CD4-positive, alpha-beta T cell (primary cell): ENCODE measurements at places on chromosomes 13 and 19.

DNA sequence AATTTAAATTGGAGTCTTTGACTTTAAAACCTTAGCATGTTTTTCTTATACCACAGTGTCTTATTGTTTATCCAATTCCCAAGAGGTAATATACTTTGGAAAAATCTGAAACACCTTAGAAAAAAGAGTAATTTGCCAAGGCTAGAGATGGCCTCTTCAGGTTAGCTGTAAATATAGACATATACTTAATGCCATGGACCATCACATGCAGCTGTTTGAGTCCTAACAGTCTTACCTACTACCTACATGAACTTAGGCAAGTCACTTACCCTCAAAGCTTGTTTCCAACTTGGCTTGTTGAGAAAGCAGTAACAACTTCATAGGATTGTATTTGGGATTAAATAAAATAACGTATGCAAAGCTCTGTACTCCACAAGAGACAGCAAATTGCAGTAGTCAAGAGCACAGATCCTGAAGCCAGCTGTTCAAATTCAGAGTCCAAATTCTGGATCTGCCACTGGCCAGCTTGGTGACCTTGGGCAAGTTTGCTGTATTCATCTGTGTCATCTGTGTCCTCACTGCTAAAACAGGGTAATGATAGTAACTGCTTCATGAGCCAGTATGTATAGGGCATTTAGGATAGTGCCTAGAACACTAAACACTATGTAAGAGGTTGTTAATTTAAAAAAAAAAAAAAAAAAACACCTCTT lies 13.2 kb upstream of the SPART start:
- no peak for DNase-seq

DNA sequence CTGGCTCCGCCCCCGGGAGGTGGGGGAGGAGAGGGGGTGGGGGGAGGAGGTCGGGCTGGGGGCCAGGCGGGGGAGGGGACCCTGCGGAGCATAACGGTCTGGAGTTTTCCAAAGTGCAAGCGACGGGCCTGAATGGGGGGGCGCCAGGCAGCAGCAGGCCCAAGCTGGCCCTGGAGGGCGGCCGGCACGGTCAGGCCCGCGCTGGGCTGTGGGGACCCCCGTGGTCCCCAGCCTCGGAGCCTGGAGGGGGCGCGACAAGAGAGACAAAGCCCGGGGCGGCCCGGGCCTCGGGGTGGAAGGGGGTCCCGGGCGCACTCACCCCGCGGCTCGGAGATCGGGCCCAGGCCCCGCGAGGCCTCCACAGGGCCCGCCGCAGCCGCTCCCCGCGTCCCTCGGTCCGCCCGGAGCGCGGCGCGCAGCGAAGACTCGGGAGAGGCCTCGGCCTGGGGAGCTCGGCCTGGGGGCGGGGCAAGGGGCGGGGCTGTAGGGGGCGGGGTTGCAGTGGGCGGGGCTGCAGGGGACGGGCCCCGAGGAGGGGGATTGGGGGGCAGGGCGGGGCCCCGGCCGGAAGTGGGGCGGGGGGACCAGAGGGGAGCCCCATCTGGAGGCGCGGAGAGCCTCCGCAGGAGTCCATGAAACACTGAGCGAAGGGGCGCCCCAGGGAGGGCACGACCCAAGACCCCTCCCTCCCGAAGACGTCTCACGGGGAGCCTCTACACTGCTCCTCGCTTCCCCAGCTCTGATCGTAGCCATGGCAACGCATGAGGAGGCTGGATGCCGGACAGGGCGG lies 47.6 kb downstream of the PTPRS start:
- peak; percentile 52 for DNase-seq

DNA sequence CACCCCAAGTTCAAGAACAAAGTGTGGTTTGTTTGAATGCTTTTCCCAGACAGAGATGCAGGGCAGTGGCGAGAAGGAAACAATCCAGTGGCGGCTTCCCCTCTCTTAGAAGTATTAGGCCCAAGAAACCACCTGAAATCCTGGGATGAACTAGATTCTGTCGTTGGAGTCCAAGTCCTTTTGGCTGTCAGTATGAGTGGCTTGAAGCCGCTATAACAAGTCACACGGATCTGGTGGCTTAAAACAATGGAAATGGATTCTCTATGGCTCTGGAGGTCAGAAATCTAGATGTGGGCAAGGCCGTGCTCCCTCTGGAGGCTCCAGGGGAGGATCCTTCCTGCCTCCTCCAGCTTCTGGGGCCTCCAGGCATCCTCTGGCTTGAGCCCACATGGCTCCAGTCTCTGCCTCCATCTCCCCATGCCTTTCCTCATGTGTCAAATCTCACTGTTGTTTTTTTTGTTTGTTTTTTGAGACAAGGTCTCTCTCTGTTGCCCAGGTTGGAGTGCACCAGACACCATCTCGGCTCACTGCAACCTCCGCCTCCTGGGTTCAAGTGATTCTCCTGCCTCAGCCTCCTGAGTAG lies 97.7 kb downstream of the GNG7 start:
- DNase-seq: no peak

GRCh38 chr13:42066542-42066941 lies 18.1 kb downstream of the DGKH start:
- no peak for DNase-seq

GRCh38 chr19:58350001-58350861 lies 3.1 kb downstream of the A1BG start:
- DNase-seq: no peak

GRCh38 chr19:3690551-3691371 lies 9.5 kb downstream of the PIP5K1C start:
- DNase-seq: no peak

DNA sequence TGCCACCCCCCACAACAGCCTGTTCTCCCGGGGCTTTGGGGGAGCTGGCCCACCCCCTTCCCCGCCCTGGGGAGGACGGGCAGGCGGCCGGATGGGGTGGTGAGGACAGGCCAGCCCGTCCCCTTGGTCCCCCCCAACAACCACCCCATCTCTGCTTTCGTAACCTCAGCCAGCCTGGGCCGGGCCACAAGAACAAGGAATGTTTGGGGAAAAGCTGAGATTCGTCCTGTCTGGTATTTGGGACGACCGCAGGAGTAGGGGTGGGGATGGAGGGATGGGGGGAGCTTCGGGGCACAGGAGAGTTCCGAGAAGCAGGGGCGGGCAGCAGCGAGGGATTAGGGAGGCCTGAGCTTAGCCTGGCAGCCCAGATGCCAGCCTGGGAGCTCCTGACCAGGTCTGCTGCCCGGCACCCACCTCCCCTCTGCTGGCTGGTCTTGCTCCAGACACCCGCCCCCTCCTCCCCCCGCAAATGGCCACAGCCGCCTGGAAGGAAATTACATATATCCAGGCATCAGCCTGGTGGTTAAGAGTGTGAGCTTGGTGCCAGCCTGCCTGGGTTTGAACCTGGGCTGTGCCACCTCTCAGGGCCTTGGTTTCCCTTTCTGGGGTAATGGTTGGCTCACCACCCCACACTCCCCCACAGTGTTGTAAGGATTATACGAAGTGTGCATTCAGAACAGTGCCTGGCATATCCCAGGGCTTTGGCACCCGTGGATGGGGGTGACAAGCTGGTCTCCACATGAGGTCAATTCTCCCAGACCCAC lies at the start of gene PODNL1:
Gene PODNL1 (minus strand): TSS at position 117 of the 764 bp plus-strand sequence. CDS start 236 bp downstream, outside the sequence.
- no peak for DNase-seq

DNA sequence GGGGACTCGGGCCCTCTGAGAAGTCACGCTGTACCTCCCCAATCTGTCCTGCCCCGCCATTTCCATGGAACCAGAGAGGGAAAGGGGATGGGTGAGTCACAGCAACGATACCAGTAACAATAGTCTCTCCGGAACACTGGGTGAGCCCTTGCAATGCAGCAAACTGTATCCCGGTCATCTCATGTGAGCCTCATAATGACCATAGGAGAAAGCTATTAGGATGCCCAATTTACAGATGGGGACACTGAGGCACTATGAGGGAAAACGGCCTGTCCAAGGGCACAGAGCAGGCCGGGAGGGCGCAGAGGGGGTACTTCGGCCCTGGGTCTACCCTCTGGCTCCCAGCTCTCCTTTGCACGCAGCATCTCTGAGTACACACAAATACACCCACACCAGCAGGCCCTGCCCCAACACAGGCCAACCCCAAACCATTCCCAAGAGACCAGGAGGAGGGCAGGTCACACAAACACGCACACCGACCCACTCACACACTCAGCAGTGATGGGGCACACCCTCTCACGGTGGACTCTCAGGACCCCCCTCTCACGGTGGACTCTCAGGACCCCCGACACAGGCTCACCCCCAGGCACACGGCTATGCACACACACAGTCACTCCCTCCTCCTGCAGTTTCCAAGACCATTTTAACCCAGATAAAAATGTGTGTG lies 18.2 kb downstream of the LRRC4B start:
- no peak for DNase-seq
